ENCODE measurements at places on chromosomes 4 and X. TPM values are rescaled to one million over a fixed set of nuclear protein-coding genes. Genes with fewer than 3 reads are reported as not detected.

The HSFX2 gene
- not detected for total RNA-seq

The CBLL2 gene
- total RNA-seq: not detected

The GASK1B gene
- 25.1 TPM for total RNA-seq

The BMP15 gene
- not detected for total RNA-seq
